T47D (cell line): ENCODE measurements at places on chromosomes 6 and 20.
A peak's percentile ranks its signal among the peaks of the same experiment; 100 is the strongest.

DNA sequence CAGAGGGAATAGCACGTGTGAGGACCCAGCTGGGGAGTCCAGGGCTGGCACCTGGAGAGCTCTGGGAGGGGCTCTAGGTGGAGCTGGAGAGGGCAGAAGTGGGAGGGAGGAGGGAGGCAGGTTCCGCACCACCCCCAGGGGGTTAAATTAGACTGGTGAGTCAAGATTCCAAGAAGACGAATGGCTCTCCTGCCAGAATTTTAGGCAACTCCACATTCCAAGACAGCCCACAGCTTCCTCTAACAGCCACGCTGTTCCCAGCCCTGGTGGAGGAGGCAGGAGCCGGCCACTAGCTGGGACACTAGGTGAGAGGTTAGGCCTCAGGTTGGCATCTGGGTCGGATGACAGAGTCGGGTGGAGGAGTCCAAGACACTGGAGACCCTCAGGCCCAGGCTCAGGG is 60.2 kb downstream of the TFAP2C start:
- DNase-seq = peak; percentile 97

DNA sequence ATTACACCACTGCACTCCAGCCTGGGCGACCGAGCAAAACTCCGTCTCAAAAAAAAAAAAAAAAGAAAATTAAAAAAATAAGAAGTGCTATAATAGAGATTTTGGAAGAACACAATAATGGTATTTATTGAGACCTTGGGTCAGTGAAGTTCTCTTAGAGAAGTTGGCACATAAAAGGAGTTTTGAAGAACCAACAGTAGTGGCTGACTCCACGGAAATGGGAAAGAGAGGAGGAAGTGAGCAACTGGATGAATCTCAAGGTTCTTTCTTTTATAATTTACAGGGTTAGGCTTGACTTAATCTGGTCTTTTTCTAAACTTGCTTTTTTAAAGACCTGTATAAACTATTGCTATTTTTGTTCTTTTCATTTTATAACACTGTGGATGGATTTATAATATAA is 52.8 kb downstream of the TOMM6 start:
- DNase-seq = no peak

GRCh38 chr6:28537509-28538140 is 11.9 kb downstream of the GPX5 start:
- DNase-seq = peak; percentile 10

- DNase-seq = peak; percentile 22
Observed at GRCh38 chr6:110592765-110593164, 116.4 kb upstream of the SLC22A16 start.

GRCh38 chr6:45538641-45539547 is 161.2 kb upstream of the SUPT3H start:
- DNase-seq = no peak

DNA sequence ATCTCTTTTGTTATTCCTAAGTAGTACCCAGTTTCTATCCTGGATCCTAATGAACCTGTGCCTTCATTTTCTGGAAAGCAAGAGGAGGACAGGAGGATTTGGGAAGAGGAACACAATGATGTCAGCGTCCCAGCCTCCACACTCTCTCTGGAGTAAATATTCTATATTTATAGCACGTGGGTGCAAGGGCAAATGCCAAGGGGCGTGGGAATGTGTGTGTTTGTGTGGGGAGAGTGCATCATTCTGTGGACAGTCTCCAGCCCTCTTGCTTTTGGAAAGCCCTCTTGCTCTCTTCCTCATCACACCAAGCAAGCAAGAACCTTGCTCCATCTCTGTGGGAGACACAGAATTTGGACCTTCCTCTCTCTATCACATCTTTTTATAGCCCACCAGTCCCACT is 103.2 kb upstream of the EMILIN3 start:
- DNase-seq = no peak

- DNase-seq = no peak
Observed at GRCh38 chr6:56775498-56776166, 132.9 kb upstream of the DST start.
